Activated CD4-positive, alpha-beta T cell treated with anti-CD3 and anti-CD28 coated beads, Interleukin-2, amount 50 U/mL, for 4 hours (primary cell): ENCODE measurements at places on chromosomes 6 and 20.

DNA sequence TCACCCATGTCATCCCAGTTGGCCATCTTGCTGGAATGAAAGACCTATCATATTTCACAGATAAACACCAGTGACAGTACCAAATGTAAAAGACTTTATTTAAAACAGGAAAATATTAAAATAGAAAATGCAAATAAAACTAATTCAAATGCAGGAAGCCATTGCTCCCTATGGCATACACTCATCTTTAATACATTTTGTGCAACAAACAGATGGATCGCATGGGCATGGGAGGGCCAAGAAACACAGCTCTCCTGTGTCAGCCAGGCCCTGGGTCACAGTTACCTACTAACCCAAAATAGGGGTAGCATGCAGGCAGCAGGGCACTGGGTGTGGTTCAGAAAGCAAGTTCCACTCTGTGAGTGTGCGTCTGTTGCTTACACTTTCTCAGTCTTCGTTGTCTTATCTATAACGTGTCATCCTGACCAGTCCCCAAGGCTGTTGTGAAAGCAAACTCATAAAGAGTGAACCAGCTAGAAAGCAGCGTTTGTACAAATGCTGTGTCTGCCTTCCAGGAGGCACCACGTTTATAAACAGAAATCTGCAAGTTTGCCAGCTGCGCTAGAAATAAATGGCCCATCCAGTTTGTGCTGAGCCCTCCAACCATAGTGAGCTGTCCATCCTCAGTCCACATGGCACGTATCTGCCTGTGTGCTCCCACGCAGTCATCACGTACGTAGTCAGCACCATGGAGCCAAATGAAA, 180.5 kb downstream of the SYNDIG1 start:
- no peak for DNase-seq

DNA sequence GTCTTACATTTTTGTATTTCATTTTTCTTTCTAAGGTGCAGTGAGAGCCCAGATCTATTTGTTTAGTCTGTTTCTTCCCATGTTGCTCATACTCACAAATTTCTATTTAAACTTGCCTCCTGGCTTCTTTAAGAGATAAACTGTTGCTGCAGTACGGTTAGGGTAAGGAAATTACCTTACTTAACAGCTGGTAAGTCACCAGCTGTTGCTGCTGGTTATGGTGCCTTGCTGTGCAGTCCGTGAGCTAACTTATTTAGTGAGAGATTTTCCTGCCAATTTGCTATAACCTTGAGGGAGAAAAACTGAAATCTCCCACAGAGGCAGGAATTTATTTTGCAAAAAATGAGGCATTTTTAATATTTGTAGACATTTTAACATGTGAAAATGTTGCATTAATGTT, 261.0 kb downstream of the UST start:
- no peak for DNase-seq

GRCh38 chr6:115618256-115618655, 442.4 kb downstream of the FRK start:
- no peak for DNase-seq

GRCh38 chr20:57716901-57717300, 7.1 kb upstream of the PMEPA1 start:
- no peak for DNase-seq

DNA sequence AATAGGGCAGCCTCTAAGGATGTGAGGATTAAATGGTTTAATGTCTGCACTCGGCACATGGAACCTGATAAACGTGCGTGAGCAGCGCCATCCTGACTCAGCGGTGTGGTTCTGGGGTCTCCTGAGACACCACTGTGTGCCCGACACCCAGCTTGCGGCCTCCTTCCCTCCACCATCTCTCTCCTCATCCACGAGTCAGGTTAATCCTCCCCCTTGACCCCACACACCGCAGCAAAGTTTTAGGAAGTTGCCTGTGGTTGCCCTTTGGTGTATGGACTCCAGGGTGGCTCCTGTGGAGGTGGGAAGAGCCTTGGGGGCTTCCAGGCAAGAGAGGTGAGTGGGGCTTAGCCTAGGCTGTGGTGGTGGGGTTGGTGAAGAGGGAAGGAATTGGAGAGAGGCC, 68.2 kb downstream of the PHACTR3 start:
- no peak for DNase-seq

- DNase-seq = no peak
These were observed 92.9 kb upstream of the BHLHE23 start for GRCh38 chr20:63099456-63100173.

- no peak for DNase-seq
These were observed at the start of gene WFDC2 for GRCh38 chr20:45469336-45470261. Gene WFDC2, plus strand, starts transcription at chr20:45469753. Its CDS starts 29 bp downstream, at chr20:45469782.

- no peak for DNase-seq
These were observed 67.4 kb downstream of the KIF16B start for GRCh38 chr20:16505894-16506293.
